Activated CD8-positive, alpha-beta memory T cell treated with anti-CD3 and anti-CD28 coated beads for 4 hours (primary cell): ENCODE measurements at places on chromosomes 5 and 9.
A peak's percentile ranks its signal among the peaks of the same experiment; 100 is the strongest.

DNA sequence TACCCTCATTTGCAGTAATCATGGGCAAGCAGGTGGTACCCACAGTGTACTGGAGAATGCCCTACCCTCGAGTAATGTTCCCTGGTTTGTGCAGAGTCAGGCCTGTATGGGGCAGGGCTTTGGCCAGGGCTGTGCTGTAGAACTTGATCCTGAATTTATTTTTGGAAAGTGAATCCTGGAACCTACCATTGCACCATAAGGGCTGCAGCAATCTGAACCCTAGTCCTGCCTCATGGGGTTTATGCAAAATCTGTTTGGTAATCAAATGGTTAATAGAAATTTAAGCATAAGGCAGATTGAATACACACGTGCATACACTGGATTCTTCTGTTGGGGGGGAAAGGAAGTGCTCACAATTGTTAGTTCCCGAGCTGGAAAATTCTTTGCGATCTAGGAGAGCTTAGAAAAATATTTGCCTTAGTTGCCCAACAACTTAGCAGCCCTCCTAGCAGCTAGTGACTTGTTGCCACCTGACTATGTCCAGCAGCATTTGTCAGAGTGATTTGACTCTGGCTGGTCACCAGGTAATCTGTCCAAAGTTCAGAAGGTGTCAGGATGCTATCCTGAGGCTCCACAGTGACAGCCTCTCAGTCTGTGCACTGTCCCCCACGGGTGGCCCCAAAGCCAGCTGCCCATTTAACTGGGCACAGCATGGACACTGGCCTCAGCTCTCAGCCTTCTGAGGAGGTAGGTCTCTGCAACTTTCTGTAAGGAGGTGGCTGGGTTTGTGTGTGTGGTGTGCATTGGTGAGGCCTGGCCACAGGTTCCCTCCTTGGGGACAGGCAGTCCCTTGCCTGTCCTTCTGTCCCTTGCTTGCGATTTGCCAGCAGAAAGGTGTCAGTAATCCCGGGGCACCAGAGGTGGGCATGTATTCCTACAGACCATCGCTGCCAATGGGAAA, 8.3 kb downstream of the MVB12B start:
- DNase-seq, result no peak

GRCh38 chr9:18905883-18906629, 127.0 kb downstream of the SAXO1 start:
- DNase-seq, result no peak

DNA sequence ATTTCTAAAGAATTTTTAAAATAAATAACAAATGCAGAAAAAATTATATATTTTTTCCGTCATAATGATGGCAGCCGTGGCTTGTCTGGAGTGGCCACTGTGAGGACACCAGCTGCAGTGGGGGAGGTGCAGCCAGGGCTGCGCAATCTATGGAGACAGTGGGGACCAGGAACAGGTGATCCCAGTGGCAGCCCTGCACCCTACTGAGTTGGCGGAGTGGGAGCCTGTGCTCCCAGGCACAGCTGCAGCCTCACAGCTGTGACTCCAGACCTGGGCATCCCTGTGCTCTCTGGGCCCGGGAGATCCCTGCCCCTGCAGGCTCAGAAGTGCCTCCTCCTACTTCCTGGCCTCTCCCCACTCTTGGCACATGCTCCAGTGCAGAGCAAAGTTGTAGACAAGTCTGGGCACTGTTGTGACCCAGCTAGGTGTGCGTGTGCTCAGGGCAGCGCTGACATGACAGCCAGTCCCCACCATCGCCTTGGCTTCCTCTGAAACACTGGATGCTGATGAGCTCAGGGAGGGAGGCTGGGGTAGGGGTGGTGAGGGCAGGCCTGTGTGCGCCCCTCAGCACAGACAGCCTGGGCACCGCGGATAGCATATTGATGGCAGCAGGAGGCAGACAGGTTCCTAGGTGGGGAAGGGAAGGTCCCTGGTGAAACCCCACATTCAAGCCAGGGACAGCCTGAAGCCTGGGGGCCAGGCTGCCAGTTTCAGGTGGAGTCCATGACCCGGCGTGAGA, 96.0 kb upstream of the PRR16 start:
- no peak for DNase-seq

GRCh38 chr5:105882956-105883481, 1787.7 kb downstream of the EFNA5 start:
- no peak for DNase-seq

GRCh38 chr9:27203783-27204182, 93.2 kb downstream of the EQTN start:
- no peak for DNase-seq

- DNase-seq, result no peak
Measured at GRCh38 chr5:32767948-32768467, 56.9 kb downstream of the NPR3 start.

DNA sequence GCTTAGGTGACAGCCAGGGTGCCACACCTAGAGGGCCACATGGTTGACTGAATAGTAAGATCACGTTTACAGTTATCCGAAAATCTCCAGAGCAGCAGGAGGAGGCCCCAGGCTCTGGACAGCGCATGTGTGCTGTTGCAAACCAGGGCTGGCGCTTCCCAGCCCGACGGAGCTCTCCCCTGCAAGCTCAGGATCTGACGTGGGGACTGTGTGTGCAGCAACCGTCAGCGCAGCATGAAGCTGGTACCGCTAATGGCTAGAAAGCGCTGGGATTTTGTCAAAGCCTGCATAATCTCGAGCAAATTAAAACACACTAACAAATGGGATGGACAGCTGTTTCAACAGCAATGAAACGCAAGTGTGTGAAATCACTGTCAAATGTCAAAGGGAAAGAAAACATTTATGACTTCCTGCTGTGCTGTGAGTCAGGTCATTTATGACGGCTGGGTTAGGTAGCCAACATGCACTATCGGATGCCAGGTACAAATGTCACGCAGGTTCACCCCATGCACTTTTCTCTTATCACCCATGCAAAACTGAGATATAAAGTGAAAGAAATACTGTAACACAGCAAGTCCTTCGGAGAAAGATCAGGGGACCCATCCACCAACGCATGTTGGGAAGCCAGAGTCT, 7.5 kb downstream of the SURF4 start:
- no peak for DNase-seq

GRCh38 chr9:122070728-122071515, 22.2 kb downstream of the TTLL11 start:
- no peak for DNase-seq

GRCh38 chr5:968881-969280, 39.7 kb upstream of the NKD2 start:
- DNase-seq, result no peak

- no peak for DNase-seq
Measured at GRCh38 chr5:143174714-143175398, 228.6 kb downstream of the NR3C1 start.

- DNase-seq, result no peak
Measured at GRCh38 chr5:96487859-96488258, 54.8 kb upstream of the PCSK1 start.

GRCh38 chr5:43037636-43038495, 2.3 kb downstream of the ANXA2R start:
- DNase-seq, result peak; percentile 15

- DNase-seq, result no peak
Measured at GRCh38 chr5:95068289-95068910, 216.5 kb downstream of the MCTP1 start.

DNA sequence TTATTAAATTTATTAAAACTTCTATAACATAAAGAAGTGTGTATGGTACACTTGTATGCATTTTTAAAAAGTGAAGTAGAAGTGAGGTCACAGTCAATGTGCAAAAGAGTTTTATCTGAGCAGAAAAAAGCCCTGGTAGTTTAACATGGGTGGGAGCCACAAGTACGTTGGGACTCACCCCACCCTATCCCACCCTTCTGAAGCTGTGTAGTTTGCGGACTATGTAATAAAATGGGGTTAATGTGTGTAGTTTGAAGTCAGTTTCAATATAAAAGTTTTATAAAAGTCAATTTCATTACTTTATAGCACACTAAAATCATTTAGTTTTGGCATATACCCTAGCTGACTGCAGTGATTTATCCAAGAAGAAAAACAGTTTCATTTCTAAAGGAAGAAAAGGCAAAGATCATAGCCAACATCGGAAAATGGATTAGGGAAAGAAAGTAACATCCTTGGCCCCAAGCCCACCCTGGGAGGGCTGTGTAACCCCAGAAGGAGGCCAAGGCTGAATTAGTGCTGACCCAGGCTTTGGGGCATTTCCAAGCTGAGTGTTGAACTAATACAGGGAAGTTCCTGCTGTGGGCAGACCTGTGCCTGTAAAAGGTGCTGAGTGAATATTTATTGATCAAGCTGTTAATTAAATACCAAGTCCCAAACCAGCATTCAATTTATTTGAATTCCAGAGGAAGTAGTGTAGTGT, 398.6 kb upstream of the ADAMTSL1 start:
- no peak for DNase-seq

DNA sequence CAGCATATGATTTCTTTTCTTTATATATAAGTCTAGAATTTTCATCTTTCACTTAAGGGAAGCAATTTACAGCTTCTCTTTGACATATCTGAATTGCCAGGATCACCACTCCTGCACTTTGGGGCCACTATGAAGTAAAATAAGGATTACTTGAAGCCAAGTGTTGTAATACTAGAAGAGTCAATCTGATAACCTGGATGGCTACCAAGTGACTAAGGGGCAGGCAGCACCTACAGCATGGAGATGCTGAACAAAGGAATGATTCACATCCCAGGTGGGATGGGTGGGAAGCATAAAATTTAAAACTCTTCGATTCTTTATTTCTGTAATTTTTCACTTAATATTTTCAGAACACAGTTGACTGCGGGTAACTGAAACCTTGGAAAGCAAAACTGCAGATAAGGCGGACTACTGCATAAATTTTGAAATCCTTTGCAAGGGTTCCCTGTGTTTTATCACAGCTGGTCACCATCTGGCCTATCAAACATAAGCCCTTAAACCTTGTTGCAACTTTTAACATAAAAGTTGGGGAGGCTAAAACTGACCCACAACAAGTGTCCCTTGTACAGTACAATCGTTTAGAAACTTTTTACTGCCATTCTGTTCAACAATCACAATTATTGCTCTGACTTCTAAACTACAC, 31.2 kb downstream of the NR3C1 start:
- DNase-seq, result no peak

- no peak for DNase-seq
Measured at GRCh38 chr9:27591093-27591492, 17.8 kb upstream of the C9orf72 start.
